ENCODE measurements at places on chromosomes 3 and 15.

GRCh38 chr15:89575656-89576416 lies 567 bp downstream of the TICRR start:
- DNase-seq: no peak

- no peak for DNase-seq
Measured at GRCh38 chr15:84991014-84991712, 9.5 kb downstream of the PDE8A start.

DNA sequence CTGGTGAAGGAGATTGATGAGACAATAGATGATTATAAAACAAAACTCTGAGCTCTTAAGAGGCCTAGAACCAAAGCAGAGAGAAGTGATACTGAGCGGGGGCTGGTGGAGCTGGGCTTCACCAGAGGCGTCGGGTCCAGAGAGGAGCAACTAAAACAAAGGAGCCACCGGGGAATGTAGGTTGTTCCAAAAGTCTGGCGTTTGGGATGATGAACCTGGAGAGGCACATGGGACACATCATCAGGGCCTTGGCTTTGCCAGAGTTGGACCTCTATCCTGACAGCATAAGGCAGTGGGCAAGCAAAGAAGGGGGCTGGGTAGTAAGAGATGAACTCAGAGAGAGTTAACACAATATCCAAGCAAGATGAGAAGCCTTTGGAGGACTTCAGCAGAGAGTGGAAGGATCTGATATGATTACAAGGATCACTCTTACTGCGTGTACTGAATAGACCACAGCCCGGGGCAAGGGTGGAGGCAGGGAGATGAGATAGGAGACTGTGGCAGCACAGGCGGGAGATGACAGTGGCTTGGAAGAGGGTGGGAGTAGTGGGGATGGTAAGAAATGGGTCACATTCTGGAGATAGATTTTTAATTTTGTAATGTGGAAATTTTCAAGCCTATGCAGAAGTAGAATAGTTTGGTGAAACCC lies 36.0 kb upstream of the RASA2 start:
- DNase-seq: no peak

- no peak for DNase-seq
Measured at GRCh38 chr3:123404391-123404790, 44.5 kb downstream of the ADCY5 start.

DNA sequence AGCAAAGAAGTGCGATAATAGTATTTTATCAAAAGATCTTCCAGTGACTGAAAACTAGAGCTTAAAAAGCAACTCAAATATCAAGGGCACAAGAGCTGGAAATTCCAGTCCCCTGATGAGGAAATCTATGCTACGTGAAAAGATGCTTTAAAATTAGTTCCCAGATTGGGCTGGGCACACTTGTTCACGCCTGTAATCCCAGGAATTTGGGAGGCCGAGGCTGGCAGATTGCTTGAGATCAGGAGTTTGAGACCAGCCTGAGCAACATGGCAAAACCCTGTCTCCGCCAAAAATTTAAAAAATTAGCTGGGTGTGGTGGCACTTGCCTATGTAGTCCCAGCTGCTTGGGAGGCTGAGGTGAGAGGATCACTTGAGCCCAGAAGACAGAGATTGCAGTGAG lies 138.8 kb downstream of the SEMA6D start:
- DNase-seq: no peak

DNA sequence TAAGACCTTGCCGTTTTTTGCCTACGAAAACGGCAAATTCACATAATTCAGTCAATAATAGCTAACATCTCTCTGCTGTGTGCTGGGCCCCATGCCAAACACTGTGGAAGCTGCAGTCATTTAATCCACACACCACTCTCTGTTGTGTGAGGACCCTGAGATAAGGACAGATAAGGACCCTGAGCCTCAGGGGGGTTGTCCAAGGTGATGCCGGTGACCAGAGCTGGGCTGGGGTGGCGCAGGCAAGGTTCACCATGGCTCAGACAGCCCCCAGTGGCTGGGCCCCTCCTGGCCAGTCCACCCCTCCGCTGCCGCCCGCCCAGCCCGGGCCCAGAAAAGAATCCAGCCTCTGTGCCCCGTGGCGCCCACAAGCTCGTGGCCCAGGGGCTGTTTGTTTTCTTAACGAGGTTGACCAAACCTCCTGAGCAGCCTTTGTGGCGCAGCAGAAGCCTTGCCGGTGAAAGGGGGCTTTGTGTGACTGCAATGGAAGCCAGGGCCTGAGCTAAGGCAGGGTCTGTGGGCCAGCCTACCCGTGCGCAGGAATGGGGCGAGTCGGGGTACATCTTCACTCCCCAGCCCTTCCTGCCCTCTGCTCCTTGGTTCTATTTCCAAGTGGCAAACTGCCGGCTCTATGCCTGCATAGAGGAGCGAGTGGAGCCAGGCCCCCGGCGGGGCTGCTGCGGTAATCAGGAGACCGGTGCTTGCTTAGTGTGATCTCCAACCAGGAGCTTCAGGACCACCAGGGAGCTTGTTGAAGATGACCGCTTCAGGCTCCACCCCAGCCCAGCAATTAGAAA lies 4.4 kb upstream of the SNX22 start:
- no peak for DNase-seq

GRCh38 chr3:158748237-158748828 lies 16.1 kb upstream of the RARRES1 start:
- DNase-seq: no peak

DNA sequence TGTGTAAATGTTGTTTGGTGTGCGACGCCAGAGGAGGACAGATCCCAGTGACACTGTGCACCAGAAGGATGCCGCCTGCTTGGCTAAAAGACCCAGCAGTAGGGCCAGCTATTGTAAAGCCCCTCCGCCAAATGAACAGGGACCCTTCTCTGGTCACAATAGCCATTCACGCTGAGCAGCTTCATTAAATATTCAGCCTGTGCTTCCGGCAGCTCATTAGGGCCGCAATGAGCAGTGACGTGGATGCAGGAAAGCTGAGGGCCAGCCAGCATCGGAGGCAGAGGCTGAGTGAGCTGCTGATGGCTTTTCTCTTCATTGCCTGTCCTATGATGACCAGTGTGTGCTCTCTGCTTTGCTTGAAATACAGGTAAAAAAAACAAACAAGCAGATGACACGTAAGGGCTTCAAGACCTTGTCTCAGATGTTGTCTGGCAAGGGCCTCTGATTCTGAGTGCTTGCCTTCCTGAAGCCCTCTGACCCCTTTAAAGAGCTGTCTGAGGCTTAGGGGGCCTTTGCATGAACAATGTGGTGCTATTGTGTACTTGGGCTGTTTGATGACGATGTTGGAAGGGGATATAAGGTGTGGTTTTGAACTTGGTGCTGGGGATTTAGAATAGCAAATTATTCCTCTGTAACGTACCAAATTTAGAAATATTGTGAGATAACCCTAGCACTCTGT lies 130.4 kb downstream of the FEZF2 start:
- no peak for DNase-seq
